ENCODE measurements at places on chromosomes 5 and 9.

- no peak for DNase-seq
Measured at GRCh38 chr9:101437806-101438232, 2.2 kb upstream of the ALDOB start.

GRCh38 chr5:89168766-89169165, 285.8 kb upstream of the MEF2C start:
- DNase-seq = no peak

DNA sequence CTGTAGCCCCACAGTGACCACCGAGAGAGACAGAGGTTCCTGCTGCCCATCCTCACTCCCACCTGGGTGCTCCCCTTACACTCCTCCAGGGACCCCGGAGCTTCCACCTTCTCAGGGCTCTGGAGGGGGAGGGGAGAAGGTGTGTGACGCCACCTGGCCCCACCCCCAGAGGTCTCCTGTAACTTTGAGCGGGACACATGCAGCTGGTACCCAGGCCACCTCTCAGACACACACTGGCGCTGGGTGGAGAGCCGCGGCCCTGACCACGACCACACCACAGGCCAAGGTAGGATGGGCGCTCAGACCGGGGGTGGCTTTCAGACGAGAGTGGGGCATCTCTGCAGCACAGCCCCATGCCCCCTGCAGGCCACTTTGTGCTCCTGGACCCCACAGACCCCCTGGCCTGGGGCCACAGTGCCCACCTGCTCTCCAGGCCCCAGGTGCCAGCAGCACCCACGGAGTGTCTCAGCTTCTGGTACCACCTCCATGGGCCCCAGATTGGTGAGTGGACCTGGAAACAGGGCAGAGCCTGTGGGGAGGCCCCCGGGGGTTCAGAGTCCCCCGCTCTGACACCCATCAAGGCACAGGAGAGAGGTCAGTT, 4.5 kb downstream of the MAMDC4 start:
- no peak for DNase-seq

DNA sequence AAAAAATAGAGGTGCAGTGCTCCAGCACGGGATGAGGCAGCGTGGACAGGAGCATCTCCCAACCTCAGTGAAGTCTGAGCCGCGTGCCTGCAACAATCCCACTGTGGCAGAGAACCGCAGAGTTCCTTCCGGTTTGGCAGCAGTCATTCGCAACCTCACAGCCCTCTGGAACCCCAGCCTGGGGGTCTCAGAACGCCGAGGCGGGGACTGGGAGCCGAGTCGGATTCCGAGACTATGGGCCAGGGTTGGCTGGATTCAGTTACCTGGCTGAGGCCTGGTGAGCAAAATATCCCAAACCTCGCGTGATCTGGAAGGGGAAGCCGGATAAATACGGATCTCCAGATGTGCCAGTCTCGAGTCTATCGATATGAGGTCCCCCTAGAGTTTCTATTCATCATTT, 27.0 kb downstream of the CDKN2A start:
- DNase-seq = no peak

DNA sequence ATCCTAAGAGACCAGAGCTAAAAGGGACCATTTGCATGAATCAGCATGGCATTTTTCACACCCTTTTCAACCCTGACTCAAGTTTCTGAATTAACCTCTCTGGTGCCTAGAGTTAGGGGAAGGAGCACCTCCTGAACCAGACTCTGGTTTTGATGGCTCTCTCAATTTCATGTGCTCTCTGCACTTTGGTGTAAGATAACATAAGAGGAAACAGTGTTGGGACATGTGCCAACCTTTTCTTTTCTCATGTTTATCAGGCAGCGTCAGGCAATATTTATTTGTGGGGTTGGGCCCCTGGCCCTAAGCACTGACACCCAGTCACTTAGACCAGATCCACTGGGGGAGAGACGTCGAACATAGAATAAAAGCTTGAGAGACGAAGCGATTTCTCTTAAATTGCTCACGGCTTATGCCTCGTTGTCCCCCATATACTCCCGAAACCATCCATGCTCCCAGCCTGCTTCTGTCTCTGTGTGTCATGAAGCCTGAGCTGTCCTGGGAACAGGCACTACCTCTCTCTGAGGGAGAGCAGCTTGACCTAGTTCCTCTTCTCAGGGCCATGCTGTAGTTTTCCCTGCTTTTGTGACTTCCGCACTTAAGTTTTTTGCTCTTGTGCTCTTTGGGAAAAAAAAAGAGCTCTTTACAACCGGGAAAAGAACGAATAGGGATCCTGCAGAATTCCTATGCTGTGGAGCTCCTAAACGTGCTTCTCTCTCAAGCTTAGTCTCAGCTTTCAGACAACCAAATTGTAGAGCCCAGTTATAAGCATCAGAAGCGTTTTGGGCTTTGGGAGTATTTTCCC, 195.7 kb downstream of the NR3C1 start:
- no peak for DNase-seq

DNA sequence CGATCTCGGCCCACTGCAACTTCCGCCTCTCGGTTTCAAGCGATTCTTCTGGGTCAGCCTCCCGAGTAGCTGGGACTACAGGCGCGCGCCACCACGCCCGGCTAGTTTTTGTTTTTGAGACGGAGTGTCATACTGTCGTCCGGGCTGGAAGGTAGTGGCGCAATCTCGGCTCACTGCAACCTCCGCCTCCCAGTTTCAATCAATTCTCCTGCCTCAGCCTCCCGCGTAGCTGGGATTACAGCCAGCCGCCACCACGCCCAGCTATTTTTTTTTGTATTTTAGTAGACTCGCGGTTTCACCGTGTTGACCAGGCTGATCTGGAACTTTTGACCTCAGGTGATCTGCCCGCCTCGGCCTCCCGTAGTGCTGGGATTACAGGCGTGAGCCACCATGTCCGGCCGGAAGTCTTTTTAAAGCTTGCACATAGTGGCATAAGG, 1.2 kb downstream of the SMC5 start:
- DNase-seq = no peak

DNA sequence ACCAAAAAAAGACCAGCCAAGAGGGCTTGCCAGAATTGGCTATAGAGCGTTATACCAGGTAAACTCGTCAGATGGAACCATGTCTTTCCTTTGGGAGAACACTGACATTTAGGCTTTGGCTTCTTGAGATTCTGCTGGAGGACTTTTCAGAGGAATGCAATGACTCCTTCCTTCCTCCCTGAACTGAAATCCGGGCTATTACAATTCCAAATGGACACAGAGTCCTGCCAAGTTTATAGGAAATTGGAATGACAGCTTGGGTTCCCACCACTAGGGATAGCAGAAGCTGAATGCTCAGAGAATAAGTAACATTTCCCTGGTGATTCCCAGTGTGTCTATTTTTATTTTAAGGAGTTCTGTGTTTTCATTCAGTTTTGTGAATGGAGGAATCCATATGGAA, 143.0 kb downstream of the FGF1 start:
- no peak for DNase-seq

GRCh38 chr5:103477678-103478077, 84.9 kb downstream of the NUDT12 start:
- DNase-seq = no peak

- no peak for DNase-seq
Measured at GRCh38 chr5:118529361-118530144, 458.8 kb downstream of the DTWD2 start.

DNA sequence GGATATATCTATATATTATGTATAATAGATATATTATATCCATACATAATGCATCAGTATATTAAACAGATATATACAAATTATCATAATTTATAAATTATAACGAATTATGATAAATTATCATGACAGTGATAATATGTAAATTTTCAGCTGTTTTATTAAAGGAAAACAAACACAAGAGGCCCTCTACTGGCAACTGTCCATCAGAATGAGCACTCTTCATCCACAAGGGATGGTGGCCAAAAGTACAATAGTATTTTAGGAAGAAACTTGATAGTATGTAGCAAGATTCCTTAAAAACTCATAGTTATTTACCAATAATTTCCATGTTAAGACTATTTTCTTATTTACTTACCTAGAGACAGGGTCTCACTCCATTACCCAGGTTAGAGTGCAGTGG, 113.3 kb upstream of the LPAR1 start:
- DNase-seq = no peak

DNA sequence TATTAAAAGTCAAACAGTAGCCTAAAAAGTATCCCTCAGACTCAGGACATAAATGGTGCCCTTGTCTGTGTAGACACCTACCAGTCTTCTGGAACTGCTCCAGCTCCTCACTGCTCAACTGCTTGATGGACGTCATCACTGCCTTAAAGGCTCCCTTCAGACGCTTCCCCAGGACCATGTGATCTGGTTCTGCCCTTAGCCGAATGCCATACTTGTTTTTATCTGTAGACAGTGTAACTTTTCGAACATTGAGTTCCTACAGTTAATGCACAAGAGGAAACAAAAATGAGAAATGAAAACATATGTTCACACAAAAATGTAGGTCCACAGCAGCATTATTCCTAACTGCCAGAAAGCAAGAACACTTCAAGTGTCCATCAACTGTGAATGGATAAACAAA, 46.2 kb downstream of the IARS1 start:
- no peak for DNase-seq

DNA sequence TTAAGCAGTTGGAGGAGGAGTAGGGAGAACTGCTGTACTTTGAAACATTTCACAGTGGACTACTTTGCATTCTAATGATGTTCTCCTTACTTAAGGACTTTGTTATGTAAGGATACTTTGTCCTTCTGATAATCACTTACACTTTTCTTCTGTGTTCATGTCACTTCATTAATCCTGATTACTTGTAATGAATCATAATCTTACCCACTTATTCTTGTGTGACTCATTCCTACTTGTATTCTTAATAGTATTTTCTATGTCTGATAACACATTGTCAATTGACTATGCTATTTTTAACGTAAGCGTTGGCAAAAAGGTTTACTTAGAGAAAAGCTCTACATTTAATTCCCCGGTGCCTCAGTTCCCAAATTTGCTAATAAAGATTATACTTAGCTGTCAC, 63.8 kb downstream of the GHR start:
- no peak for DNase-seq

DNA sequence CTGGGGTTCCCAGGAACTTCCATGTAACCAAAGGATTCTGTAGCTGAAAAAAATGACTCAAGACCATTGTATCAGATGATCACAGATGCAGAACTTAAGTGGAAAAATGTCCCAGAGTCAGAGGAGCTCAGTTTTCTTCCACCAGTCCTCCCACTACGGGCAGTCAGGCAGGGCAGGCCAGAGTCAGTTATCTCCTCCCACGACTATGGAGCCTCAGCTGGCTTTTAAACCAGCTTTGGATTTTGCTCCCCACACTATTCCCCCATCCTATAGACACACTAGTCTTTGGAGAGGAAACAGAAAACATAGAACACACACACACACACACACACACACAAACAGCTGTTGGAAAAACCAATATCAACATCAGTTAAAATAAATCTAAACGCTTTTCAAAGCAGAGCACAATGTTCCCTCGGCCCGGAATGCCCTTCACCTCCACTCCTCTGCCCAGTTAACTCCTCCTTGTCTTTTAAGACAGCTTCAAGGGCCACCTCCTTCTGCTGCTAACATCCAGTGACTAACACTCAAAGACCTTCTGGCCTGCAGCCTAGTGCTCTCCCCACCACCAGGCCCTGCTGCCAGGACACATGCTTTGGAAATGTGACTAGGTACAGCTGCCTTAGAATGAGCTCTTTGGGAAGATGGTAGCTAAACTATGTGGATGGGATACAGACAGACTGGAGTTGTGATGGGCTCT, 56.8 kb downstream of the NIPAL4 start:
- DNase-seq = no peak

DNA sequence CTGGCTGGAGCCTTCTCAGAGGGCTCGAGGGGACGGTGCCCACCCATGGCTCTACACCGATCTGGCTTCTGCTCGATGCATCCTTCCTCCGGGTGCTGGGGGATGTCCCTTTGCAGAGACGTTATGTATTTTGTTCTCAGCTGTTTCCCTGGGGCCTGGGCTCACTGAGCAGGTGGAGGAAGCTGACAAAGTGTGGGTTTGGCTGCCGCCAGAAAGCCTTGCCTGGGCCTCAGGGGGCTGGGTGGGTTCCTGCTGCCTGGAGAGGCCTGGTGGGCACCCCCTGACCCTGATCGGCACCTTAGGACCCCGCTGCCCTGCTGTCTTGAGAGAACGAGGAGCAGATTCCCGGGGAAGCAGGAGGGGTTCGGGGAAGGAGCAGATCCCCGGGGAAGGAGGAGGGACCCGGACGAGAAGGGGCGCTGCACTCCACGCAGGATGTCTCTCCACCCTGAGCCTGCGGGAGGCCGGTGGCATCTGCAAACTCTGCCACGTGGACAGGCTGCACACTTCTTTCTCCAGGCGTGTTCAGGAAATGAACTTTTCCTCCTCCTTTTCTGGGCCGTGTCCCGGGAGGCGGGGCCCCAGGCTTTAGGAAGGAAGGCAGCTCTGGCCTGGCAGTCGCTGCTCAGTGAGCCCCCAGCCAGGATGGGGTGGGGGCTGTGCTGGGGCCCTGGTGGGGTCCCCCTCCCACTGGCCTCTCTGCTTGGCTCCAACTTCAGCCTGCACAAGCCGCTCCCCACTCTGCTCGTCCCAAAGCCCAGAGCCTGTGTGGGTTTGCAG, 148.9 kb downstream of the RXRA start:
- peak; percentile 51 for DNase-seq

GRCh38 chr5:138054847-138055558, 22.1 kb upstream of the FAM13B start:
- no peak for DNase-seq

- DNase-seq = no peak
Measured at GRCh38 chr9:127360829-127361228, 36.1 kb upstream of the SLC2A8 start.
